ENCODE measurements at places on chromosomes 1 and 21.

GRCh38 chr1:152725261-152725660 lies 17.3 kb downstream of the LCE4A start:
- no peak for DNase-seq

- DNase-seq: no peak
Observed at GRCh38 chr1:10934150-10934818, 78.2 kb upstream of the TARDBP start.

DNA sequence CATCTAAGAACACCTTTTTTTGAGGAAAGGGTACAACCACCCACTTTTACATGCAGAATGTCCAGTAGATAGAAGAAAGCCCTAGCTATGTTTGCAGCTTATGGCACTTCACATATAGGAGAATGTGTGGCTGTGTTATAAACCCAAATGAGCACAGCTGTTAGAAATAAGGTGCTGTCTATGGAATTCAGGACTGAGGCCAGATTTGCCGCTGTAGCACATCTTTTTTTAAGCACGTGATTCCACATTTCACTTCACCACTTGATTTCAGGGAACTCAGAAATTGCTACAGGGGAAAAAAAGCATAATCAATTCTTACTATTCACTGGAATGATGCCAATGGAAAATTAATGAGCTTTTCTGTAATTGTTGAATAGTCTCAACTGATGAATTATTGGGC lies 147.2 kb upstream of the ADAMTS5 start:
- no peak for DNase-seq

DNA sequence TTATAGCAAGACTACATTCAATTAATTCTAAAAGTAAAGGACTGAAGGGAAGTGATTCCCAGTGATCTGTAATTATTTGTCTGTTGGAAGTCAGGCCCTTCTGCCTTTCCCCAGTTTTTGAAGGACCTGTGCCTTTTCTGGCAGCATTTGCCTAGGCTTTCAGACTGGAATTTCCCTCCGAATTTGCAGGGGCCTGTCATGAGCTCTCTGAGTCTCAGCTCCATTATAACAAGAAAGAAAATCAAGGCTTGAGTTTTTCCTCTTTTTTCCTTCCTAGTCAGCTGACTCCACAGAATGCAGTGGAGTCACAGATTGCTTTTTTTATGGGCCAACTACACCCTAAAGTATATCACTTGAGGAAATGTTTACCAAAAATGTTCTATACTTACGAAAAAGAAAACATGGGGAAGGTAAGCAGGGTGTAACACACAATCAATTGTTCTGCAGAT lies 1.1 kb downstream of the NR5A2 start:
- DNase-seq: peak; percentile 30

DNA sequence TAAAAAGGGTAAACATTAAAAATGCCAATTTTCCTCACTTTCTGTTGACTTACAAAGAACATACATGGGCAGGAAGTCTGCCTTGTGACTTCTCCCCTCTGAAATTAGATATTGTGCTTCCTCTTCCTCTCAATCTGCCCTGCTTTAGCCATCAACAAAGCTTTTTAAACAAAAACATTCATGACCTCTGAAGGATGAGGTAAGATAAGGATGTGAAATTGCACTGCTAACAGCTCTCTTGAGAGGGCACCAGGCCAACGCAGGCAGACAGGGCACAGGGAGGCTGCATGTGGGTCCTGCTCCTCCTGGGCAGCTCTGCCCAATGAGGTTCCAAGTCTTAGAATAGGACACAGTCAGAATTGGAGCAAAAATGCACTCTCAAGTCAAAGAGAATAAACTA lies 62.1 kb downstream of the DEGS1 start:
- DNase-seq: no peak

- DNase-seq: peak; percentile 45
Observed at GRCh38 chr1:218299416-218299815, 14.3 kb downstream of the RRP15 start.
